AG04449 (cell line): ENCODE measurements at places on chromosomes 16 and 17.

DNA sequence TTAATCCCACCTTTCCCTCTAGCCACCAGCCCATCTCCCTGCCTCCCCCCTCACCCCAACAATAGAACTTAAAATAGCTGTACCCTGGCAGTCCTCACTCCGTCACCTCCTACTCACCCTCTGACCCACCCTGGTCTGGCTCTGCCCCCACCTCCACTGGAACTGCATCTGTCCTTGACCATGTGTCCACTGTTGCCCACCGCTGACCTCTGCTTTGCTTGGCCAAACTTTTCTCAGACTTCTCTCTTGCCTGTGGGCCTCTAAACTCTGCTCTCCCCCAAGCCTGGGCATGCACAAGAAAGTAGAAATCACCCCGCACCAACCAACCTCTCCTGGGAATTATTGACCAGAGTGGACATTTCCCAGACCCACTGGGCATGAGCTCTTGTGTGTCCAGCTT lies 169.8 kb downstream of the WSCD1 start:
- DNase-seq: no peak

GRCh38 chr16:68287276-68288251 lies 23.2 kb downstream of the SLC7A6OS start:
- peak; percentile 40 for DNase-seq

- no peak for DNase-seq
These were observed 66.0 kb downstream of the CDK12 start for GRCh38 chr17:39527220-39527813.

GRCh38 chr16:53530046-53530445 lies 27.0 kb upstream of the AKTIP start:
- no peak for DNase-seq

GRCh38 chr16:8346294-8346693 lies 244.0 kb downstream of the TMEM114 start:
- DNase-seq: no peak

DNA sequence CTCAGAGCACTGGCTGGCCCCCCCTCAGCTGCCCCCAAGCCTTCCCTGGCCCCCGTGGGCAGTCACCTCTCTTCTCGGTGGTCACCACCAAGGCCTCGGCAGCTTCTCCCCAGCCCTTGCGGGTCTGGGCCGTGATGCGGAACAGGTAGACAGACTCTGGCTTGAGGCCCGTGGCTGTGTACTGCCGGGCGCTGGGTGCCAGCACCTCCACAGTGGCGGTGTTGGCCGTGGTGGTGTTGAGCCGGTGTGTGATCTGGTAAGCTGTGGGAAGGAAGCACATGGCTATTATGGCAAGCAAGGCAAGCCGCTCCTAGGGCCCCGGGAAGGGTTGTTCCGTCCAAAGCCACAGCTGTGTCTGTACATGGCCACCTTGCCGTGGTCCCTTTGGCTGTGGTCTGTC lies 78.4 kb upstream of the CDC42EP4 start:
- DNase-seq: no peak

DNA sequence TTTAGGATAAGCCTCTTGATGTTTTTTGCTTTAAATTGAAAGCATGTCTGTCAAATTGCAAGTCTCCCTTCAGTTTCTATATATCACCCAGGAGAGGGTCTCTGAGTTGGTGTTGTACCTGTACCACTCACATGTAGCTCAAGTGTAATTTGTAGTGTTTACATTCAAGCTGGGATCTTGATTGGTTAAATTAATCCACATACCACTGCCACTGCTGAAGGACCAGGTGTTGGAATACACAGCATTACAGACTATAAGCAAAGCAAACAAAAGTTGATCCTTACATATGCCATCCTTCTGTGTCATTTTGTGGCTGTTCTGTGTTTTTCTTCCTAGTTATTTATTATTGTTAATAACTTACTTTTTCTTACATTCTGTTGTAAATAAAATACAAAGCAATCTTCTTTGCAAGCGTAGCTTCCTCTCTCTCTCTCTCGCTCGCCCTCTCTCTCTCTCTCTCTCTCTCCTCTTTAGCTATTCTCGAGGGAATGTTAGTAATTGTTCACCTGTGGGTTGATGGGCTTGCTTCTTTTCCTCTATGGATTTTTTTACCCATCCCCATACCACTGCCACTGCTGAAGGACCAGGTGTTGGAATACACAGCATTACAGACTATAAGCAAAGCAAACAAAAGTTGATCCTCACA lies 20.8 kb upstream of the NOL11 start:
- DNase-seq: no peak

GRCh38 chr17:37725601-37726146 lies 19.2 kb downstream of the HNF1B start:
- no peak for DNase-seq

- DNase-seq: no peak
These were observed 123.8 kb downstream of the GOSR1 start for GRCh38 chr17:30600830-30601494.

DNA sequence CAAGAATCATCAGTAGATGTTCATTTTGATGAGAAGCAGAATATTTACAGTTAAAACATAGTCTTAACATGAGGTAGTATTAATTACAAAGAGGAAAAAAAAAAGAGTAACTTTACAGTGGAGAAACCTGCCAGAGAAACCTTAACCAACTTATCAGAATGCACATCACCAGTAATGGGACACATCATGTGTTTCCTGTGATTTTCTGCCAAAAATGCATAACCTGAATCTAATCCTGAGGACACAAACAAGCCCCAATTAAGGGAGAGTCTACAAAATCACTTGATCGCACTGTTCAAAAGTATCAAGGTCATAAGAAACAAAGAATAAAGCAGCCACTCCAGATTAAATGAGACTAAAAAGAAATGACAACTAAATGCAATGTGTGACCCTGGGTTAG lies 18.2 kb upstream of the QRICH2 start:
- DNase-seq: no peak

DNA sequence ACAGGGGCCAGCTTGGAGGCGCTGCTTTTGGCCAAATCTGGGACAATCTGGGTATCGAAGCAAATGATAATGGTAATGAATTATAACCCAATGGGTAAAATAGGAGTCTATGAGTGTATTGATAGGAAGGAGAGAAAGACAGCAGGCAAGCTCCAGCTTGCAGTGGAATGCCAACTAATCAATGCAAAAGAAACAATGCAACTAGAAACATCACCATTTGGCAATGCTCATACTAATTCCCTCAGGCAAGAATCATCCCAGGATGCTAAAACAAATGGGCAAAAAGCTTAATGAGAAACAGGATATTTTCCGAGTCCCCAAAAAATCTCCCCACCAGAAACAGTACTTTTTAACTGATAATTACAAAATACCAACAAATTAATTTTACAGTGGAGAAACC lies 64.7 kb downstream of the ADCY9 start:
- DNase-seq: no peak

DNA sequence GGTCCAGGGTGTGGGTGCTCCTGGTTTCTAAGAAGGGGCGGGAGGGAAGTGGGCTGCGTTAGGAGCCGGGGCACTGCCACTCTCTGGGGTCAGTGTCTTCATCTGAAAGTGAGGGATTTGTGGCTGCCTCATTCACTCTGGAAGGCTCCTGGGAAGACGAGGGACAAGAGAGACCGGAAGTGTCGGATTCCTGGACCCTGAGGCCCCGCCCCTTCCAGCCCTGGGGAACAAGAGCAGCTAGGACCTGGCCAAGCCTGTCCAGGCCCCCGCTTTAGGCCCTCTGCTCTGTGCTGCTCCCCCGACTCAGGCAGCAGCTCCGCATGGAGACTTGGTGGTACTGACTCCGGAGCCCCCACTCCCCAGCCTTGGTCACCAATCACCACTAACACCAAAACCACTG lies 6.5 kb downstream of the LGALS3BP start:
- DNase-seq: no peak

DNA sequence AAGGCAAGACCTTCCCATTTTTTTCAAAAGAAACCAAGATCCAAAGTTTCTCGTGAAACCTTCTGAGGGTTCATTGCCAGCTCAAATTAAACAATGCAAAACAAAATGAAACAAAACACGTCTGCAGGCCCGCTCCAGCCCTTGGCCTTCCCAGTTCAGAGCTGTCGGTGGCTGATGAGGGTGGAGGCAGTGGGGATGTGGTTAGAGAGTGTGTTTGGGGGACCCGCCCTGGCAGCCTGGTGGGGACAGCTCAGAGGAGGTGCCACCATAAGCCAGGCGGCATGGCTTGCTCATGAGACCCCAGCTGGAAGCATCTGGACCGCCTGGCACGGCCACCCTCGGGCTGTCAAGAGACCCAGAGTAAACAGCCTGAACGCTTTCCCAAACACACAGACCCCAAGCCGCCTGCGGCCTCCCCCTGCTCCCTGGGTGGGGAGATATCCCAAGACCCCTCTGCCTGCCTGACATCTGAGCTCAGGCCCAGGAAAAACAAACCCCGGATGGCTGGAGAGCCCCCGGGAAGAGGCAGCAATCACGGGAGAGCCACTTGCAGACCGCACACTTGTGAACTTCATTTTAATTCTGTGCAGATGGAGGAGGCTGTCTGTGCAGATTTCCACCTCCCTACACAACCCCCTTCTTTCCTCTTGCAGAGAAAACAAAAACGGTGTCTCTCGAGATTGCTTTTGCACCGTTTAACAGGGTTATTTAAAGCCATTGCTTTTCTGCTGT lies 35.4 kb upstream of the LITAF start:
- no peak for DNase-seq

- DNase-seq: no peak
These were observed 85.7 kb downstream of the NT5M start for GRCh38 chr17:17388657-17389496.

- DNase-seq: no peak
These were observed 3.6 kb downstream of the SCRN2 start for GRCh38 chr17:47837401-47838039.

GRCh38 chr16:66930189-66930588 lies 4.0 kb downstream of the CIAO2B start:
- no peak for DNase-seq

GRCh38 chr16:10297341-10298006 lies 88.4 kb upstream of the ATF7IP2 start:
- DNase-seq: no peak

GRCh38 chr16:67384778-67385510 lies 8.4 kb downstream of the TPPP3 start:
- DNase-seq: no peak

- no peak for DNase-seq
These were observed 489.5 kb downstream of the KCNJ2 start for GRCh38 chr17:70658840-70659239.

GRCh38 chr17:73968680-73969079 lies 234.8 kb upstream of the RPL38 start:
- DNase-seq: no peak
